Activated CD8-positive, alpha-beta memory T cell treated with anti-CD3 and anti-CD28 coated beads for 48 hours (primary cell): ENCODE measurements at places on chromosomes 1 and 21.

GRCh38 chr1:200429221-200429751 is 19.4 kb upstream of the ZNF281 start:
- no peak for DNase-seq

- no peak for DNase-seq
These were observed 100.0 kb downstream of the CDC7 start for GRCh38 chr1:91600431-91601337.

DNA sequence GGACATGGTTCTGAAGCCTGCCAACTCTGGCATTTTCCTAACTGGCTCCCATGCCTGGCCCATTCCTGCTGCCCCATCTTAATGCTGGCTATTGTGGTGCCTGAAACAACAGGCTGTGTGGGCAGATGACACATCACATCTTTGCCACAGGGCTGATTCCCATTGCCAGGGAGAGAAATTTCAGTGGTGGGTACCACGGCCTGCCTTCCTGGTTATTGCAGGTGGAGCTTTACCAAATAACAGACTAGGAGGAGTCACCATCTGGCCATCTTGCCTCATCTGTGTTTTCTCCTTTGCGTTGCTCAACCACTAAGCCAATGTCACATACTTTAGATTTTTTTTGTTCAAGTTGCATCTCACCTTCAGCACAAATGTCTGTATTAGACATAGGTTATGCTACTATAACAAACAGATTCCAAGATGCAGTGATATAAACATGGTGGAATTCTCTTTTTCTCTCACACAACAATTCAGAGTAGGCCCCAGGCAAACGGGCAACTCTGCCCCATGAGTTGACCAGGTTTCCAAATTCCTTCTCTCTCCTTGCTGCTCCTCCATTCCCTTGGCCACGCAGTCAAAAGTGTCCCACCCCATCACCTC is 14.1 kb downstream of the CDA start:
- DNase-seq = no peak

DNA sequence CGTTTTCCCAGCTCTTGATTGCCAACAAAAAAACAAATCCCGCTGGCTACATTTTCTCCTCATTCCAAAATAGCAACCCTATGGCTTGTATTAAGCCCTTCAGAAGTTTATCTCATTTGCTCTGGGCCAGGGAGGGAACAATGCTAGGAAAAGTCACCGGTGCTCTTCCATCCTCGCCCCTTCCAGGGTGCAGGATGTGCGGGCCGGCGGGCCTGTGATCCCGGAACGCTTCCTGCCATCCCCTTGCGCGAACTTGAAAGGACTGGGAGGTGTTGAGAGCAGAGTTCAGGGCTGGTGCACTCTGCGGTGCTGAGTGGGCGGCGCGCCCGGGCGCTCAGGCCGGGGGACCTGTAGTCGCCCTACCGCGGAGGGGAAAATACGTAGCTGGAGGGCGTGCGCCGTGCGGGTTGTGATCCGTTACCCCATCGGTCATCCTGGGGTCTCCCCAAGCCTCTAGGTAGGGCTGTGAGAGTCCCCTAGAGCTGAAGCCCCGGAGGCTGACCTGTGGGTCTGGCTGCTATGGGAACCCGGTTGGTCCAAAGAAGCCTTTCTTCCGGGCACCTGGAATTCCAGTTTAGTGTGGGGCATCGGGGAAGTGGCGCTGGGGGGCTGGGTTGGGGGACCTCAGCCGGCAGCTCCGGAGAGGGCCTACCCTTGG is 13.1 kb downstream of the NR5A2 start:
- no peak for DNase-seq

DNA sequence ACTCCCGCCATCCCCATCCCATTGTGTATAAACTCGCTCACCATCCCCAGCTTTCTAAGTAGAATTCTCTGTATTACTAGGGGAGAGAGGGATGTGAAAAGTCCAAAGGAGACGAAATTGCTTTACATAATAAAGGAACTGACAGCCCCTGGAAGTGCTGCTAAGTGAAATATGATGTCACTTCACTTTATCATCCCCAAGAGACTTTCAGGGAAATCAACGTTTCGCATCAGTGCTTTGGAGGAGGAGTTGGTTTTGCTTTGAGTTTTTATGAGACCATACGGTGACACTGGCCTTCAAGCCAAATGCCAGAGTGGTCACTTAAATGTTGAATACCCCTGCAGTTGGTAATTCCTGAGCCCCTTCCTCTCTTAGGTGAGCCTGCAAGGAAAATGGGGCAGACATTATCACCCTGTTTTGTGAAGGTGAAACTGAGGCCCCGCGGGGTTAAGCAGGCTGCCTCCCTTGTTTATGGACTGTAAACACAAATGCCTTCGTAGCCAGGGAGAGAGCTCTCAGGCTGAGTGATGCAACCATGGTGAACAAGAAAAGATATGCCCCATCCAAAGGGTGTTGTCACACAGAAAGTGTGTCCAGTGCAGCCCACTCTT is 58.4 kb upstream of the KAZN start:
- DNase-seq = no peak

- peak; percentile 67 for DNase-seq
These were observed at the start of gene GADD45A for GRCh38 chr1:67685067-67685557. TSS of gene GADD45A (plus strand) at chr1:67685201. CDS start at chr1:67685495, 294 bp downstream.

- DNase-seq = no peak
These were observed 45.3 kb upstream of the CACNA1E start for GRCh38 chr1:181438013-181438412.

DNA sequence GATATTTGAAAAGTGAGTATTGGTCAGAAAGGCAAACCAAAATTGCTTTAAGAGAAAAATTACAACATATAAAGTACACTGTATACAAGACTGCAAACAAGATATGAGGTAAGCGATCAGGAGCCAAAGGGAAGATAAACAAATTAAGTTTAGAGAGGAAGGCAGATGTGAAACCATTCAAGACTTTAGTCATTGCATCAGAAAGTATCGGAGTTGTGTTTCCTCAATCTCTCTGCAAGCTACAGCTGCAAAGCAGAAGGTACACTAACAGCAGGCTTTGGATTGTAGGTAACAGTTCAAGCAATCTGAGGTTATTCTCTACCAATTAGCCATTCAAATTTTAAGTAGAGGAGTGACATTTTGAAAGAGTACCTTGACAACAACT is 21.3 kb upstream of the TLCD4 start:
- no peak for DNase-seq

GRCh38 chr1:155173478-155174323 is at the start of gene TRIM46:
TSS of gene TRIM46 (plus strand) at chr1:155173849. CDS start at chr1:155173967, 118 bp downstream.
- no peak for DNase-seq

DNA sequence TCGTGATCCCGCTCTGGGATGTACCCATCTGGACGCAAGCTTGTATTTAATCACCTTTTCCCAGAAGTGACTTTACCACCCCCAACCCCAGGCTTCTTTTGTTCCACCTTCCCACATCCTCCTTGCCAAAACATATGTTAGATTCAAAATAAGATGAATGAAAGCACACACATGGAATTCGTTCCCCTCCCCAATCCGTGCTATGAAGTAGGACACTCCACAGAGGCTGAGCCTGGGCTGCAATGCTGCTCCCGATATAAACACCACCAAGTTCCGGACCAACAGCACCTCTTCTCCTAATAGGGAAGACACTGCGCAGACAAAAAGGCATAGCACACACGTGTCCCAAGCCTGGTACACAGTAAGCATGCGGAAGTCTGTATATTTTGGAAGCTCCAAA is 86.1 kb downstream of the CLSTN1 start:
- DNase-seq = no peak

DNA sequence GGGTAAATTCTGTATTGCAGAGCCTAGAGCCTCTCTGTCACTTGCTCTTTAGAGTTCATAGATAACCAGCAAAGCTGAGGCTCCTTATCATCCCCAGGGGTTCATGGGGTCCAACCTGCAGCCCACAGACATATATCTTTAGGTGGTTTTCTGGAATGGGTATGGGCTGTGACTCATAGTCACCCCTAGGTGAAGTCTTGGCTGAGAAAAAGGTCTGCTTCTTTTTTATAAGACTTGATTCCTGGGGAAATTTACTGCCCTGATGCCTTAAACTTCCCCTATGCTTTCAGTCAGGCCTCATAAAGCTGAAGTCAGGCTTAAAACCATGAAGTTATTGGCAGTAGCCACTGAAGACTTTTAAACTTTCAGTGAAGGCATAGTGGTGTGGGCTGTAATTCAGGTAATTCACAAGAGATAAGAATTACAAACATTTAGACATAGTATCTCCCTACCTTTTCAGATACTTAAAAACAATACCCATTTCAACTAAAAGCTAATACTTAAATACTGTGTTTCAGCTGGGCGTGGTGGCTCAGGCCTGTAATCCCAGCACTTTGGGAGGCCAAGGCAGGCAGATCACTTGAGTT is 46.8 kb downstream of the MACO1 start:
- no peak for DNase-seq

DNA sequence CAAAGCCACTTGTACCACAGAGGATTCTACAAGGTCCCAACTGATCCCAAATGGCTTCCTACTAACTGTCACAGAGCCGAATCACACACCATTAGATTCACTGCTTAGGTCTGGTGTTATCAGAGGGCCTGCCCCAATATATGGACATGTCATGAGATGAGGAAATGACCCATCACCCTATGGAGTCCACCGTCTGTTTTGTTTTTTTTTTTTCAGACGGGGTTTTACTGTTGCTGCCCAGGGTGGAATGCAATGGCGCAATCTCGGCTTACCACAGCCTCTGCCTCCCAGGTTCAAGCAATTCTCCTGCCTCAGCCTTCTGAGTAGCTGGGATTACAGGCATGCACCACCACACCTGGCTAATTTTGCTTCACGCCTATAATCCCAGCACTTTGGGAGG is 83.8 kb upstream of the ETS2 start:
- DNase-seq = no peak

GRCh38 chr1:244319283-244320132 is 132.2 kb downstream of the ADSS2 start:
- no peak for DNase-seq
